Naive thymus-derived CD4-positive, alpha-beta T cell (primary cell): ENCODE measurements at places on chromosomes 7 and 10. TPM values are rescaled to one million over a fixed set of nuclear protein-coding genes. Genes with fewer than 3 reads are reported as not detected.

GRCh38 chr10:132447446-132448247, 50.6 kb downstream of the PWWP2B start:
- peak; percentile 89 for DNase-seq

DNA sequence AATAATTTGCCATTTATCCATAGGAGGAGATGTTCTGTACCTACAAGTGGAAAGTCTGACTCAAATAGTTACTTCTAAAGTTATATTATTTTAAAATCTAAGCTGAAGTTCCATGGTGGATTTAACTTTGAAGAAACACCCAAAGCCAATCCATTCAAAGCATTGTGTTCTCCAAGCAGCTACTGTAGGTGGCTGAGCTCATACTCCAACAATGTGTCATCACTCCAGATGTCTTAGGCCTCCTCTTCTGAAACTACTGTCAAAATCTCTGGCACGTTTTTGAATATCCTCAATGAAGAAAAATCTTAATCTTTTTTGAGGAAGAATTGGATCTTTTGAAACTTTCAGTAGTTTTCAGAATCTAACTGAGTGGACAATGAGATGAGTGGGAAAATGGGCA, 169.1 kb downstream of the PTEN start:
- no peak for DNase-seq

GRCh38 chr10:89946106-89946505, 244.7 kb downstream of the KIF20B start:
- no peak for DNase-seq

DNA sequence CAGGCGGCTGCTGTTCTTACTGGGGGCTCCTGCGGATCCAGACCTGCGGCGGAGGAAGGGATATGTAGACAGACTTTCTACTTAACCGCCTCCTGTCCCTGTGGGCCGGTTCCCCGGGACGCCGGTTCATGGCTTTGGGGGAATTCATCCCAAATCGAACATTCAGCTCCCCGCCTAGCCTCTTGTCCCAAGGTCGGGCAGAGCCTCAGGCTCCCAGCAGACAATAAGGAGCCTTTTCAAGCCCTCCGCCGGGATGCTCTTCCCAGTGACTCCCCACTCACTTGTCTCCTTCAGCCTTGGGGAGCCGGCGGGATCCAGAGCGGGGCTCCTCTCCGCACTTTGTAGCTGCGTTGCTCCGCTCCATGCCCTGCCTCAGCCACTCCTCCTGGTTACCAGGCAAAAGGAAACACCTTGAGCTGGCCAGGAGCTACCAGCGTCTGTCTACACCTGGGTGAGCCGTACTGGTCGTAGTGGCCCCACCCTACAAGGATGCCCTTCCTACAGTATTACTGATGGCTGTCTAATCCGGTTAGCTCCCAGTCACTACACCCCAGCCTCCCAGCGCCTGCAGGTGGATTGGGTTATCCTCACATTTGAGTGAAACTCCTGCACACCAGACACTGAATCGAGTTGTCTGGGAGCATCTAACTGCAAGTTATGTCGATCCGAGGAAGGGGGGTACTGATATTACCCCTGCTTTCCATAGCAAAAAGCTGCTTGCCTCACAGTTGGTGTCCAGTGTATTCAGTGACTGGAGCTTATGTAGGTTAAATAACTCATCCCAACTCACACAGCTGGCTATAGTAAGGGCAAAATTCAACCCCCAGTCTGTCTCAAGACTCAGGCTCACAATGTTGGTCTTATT, at the start of gene C10orf95:
TSS of gene C10orf95 (minus strand) at position 439 of the 865 bp plus-strand sequence. CDS start 450 bp downstream, outside the sequence.
- DNase-seq, result no peak

GRCh38 chr10:28637346-28637745, 40.0 kb upstream of the BAMBI start:
- DNase-seq, result no peak

DNA sequence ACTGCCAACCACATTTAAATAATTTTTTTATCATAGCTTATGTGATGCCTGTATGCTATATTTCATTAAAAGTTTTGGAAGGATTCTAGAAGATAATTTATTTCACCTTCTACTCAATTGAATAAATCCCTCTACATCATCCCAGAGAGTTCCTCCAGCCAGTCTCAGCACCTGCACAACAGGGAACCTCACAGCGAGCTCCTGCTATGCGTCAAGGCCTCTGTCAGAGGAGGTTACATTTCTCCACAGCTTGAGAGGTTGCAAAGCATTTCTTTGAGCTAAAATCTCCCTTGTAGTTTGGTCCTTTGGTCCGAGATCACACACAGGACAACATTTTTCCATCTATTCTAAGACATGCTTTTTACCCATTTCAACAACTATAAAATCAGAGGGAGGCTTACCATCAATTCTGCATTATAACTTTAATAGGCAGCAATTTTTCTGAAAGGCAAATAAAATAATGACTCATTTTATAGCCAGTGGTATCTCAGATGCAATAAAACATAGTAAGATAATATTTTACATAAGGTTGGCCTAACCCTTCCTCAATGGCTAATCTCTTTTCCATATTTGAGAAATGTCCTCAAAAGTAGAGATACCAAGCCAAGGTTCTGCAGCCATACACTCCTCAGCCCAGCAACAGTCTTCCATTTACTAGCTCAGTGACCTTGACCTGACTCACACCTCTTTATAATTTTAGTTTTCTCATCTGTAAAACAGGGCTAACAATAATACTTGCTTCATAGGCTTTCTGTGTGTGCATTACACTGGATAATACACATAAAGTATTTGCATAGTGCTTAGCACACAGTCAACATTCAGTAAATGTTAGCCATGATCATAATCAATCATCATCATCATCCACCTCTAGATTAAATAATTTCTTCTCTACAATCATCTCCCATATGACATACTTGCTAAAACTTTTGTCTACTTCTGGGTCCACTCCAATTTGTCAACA, 68.8 kb downstream of the DOCK4 start:
- DNase-seq, result no peak

- DNase-seq, result peak; percentile 67
These were observed at the start of gene CASP7 for GRCh38 chr10:113679463-113680189. Gene CASP7 (plus strand): TSS chr10:113679912. CDS start chr10:113697494, 17,582 bp downstream.

DNA sequence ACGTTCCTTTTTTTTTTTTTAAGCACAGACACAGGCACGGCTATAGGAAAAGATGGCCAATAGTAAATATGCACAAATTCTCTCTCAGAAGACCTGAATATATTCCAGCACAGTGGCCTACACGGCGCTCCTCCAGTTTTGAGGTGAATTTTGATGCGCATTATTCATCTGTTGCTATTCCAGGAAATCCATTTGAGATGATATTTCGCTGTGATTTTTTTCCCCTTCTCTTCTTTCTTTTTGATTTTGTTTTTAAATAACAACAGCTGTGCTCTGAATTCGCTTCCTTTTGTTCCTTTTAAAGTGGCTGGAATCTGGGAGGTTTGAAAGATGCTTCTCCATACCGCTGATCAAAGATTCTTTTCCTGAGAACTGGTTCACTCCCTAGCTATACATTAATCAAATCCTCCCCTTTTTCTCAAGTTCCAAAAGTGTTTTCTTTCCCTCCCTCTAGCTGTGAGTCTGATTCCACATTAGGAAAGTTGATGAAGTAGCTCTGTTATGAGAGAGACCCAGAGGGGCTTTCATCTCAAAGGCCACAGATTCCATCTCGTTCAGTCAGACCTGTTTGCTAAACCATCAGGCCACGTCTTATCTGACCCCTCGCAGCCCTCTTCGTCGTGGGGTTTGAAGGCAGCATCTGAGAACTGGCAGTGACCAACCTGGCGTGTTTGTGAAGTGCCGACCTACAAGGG, 602.7 kb upstream of the NRP1 start:
- DNase-seq, result no peak

GRCh38 chr10:91896212-91896756, 13.0 kb downstream of the FGFBP3 start:
- DNase-seq, result no peak

Gene EN2
- total RNA-seq, result not detected

Gene SPDYE1
- 0.19 TPM for total RNA-seq

Gene PTN
- total RNA-seq, result not detected
